ENCODE measurements at places on chromosomes 16 and 17.
A peak's percentile ranks its signal among the peaks of the same experiment; 100 is the strongest.

GRCh38 chr17:46977750-46978488 lies 1.1 kb downstream of the RPRML start:
- DNase-seq, result no peak

GRCh38 chr17:28906706-28907438 lies 4.0 kb upstream of the DHRS13 start:
- no peak for DNase-seq

DNA sequence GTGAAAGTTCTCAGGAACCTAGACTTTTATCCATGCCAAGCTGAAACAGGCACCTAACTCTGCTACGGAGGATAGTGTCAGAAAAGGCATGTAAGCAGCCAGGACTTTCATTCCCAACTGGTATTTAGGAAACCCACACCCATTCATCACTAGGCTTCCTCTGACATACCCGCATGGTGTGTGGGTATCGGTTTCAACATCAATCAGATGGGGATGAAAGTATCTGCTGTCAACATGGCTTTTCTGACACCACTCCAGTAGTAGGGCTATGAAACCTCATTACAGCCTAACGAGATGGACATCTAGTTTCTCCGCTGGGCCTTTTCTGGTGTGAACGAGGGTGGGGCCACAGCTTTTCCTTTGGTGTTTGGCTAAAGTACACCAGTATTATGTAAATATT lies 1178.3 kb downstream of the CDH11 start:
- no peak for DNase-seq

DNA sequence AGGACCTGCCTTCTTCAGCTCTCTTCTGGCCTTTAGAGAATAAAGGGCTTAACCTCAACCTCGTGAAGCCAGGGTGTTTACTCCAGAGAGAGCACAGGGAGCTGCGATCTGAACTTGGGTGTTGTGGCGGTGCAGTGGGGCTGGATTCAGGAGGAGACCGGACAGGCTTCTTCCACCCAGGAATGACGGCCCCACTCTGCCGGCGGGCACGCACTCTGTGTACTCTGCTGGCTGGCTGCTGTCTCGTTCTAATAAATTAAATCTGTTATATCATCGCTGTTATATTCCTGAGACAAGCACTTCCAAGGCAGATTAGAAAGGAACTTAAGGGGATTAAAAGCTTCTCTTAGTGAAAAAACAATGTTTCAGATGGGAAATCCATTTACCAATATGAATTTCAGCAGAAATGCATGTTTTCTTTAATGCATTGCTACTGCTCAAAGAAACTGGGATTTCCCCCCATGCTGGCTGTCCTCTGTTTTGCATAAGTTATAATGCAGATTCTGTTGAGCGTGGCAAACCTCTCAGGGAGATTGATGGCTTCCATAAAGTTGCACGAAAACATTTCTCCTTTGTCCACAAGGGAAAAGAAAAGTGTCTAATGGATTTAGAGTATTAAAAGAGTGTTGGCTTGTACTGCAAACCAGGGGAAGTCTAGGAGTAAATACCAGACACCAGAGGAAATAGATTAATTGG lies 168.6 kb upstream of the IRX3 start:
- no peak for DNase-seq

DNA sequence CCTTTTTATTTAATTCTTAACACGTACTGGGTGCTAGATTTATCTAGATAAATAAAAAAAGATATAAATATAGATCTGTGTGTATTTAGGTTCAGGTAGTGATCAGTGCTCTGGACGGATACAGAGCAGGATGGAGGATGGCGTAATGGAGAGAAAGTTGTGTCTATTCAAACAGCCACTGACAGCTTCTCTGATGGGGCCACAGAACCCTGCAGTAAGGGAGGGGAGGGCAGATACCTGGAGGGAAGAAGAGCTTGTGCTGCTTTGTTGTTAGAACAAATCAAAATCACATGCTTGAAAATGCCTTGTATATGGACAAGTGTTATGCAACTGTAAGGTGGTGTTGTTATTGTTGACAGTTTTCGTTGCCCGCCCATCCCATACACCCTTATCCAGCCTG lies 170.2 kb downstream of the UTP18 start:
- DNase-seq, result no peak

DNA sequence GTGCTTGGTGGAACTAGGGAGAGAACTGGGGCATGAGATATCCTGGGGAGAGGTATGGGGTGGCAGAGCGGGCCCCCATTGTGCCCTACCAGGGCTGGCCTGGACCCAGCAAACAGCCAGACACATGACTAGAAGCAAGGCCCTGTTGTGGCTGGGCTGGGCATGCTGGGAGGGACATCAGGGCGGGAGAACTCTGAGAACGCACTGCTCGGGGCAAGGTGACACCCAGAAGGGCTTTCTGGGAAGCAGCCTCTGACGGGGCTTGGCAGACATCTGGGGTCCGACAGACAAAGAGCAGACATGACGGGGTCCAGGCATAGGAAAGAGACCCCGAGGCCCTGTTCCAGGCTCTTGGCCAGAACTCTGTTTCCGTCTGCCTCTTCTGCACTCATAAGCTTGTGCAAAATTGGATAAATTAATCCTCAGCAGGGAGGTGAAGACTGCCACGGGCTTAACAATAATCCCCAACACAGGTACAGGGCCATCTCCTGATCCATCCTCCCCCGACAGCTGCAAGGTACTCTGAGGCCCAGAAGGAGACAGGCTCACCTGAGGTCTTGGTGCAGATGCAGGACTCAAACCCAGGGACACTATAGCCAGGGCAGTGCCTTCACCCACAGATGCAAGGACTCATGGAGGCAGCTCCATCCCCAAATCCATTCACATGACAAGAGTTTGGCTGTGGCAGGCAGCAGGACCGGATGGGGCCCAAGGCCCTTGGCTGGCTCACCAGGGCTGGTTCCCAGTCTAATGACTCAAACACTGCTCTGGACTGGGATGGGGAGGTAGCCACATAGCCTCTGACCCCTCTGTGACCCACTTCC lies 5.4 kb downstream of the SREBF1 start:
- DNase-seq, result no peak

GRCh38 chr17:29004081-29004692 lies 1.6 kb downstream of the SEZ6 start:
- DNase-seq, result peak; percentile 26

GRCh38 chr17:41689497-41690299 lies 1.0 kb downstream of the EIF1 start:
- peak; percentile 73 for DNase-seq

GRCh38 chr17:50428831-50429424 lies 2.9 kb downstream of the ACSF2 start:
- DNase-seq, result no peak

GRCh38 chr17:80416260-80416939 lies 1.4 kb downstream of the ENDOV start:
- no peak for DNase-seq

DNA sequence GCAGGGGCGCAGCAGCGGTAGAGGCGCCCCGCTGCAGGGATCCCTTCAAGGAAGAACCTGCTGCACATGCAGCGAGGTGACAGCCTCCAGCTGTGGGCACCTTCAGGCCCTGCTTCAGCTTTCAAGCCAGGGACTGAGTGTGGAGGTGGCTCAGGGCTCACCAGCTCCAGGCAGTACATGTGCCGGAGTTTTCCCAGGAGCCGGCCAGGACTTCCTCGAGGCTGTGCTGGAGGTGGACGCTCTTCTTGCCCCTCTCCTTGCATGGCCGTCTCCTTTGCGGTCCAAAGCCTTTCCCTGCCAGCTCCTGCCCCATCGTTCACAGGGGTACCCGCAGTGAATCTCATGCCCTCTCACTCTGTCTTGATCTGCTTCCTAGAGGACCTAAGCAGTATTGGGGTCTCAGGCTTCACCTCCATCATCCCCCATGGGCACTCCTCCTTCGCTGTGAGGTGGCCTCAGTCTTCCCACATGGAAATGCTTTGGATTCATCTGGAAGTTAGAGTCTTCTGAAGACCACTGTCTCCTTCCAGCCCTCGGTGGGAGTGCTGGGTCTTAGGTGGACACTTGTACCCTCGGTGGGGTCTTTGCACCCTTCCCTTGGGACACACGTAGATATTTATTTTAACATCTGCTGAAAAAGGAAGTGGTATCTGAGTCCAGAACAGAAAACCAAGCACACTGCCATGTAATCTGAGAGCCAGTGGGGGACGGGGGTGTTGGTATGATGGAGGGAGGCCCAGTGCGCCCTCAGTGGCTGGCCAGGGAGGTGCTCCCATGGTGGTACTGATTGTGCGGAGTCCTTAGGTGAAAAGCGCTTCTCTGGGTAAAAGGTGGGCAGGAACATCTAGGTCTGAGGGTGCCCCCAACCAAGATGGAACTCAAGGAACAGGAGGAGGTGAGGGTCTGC lies 7.0 kb downstream of the XYLT2 start:
- DNase-seq, result no peak

DNA sequence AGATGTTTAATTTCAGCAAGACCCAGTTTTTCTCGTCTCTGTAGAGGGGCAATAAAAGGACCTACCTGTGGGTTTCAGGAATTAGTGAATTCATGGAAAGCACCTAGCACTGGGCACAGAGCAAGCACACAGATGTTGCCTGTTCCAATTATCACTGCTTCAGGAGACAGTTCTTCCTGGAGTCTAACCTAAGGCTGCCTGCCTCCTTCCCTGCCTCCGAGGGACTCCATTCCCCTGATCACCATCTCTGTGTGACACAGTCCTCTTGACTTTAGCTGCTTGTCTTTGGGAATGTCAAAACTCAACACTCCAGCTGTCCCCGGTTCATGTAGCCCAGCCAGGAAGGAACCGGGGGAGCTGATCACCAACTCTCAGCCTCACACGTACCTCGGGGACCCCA lies 474.9 kb downstream of the SLC39A11 start:
- no peak for DNase-seq
